Kidney (tissue), 22 donors: ENCODE measurements at places on chromosomes 4 and X. TPM values are rescaled to one million over a fixed set of nuclear protein-coding genes. Genes with fewer than 3 reads are reported as not detected.

KIF4A gene
- 0.35 TPM for total RNA-seq

DNA sequence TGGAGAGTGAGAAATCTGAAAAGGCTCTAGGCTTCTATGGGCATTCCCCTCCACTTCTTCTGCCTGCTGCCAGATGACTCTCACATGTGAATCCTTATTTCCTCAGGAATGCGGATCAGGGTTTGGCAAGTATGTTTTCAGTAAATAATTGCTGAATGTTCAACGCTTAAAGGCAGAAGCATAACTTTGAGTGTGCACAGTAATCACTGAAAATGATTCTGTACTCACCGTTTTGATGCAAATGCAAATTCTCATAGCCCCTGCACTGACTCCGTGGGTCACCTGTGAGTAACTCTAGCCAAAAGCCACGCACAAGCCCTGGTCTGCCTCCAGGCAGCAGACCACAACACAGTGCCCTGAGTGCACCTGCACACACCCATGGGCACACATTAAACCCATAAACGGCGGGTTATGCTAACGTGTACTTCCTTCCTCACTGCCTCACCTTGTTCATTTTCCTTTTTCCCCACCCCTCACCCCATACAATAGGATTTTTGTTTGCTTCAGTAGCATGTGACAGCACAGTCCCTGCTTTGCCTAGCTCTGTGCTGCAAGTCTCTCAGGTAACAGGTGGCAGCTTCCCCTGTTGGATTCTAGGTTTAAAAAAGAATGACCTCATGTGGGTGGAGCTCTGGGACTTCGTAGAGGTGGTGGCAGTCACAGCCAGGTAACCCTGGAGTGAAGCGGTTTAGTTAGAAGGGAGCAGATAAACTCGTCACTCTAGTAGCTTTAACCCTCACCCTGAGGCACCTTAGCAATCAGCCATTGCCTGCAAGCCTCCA is at the start of gene ARHGEF38:
ARHGEF38 (plus strand) TSS at position 656 of the 782 bp plus-strand sequence. CDS start 146 bp downstream, outside the sequence.
- DNase-seq, result peak; percentile 65

GRCh38 chr4:136967069-136967468 is 565.2 kb downstream of the PCDH18 start:
- DNase-seq, result no peak

DNA sequence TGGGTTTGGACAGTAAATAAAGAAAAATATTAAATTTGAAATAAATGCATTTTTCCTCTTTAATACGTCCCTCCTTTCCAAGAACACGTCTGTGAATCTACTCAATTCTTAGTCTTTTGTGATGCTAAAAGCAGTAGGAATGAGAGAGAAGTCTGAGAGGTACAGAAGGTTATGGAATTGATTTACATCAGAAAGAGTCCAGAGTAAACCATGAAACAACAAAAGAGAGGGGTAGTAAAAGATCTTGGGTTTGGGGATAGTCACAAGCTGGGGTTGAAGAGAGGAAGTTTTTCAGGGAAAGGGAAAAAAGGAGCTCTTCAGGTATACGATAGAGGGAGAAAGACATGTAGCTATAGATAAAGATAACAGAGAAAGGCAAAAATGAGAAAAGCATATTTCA is 215.4 kb downstream of the RAB28 start:
- no peak for DNase-seq

GRCh38 chr4:40857956-40858355 is 108.2 kb downstream of the NSUN7 start:
- DNase-seq, result no peak

DNA sequence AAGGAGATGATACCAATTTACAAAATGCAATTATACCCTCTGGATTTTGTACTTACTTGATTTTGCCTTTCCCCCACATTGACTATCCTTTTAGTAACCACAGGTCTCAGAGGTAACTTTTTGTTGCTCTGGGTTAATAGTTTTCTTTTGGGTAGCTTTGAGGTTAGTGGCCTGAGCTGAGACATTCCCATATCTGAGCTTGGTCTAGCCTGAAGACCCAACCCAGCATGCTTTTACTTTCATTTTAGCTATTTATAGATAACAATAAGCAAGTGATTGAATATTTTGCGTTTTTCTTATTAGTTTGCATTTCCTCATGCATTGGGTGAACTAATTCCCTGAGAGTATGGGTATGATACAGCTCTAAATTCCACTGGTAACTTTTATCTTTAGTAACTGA is 11.8 kb downstream of the HTN1 start:
- DNase-seq, result no peak

DNA sequence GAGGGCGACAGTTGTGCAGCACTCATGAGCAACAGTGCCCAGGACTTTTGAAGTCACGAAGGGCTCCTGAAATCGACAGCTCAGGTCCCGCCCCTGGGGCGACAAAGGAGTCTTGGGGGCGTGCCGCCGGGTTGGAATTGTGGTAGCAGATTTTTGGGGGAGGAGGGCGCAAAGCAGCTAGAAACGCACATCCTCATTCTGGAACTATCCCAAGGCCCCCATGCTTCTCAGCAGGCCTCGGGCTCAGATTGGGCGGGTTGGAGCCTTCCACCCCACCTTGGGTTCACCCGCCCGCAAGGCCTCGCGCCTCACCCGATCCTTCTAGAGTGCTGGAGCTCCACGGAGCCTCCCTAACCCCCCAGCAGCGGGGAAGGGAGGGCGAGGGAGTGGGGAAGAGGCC is 85.5 kb downstream of the HPRT1 start:
- no peak for DNase-seq

ATP2B3 gene
- not detected for total RNA-seq

KLKB1 gene
- 2.1 TPM for total RNA-seq
